ENCODE measurements at places on chromosomes 13 and 19. TPM values are rescaled to one million over a fixed set of nuclear protein-coding genes. Genes with fewer than 3 reads are reported as not detected.

GRCh38 chr13:46507981-46508380 is 45.0 kb upstream of the LRCH1 start:
- H3K27ac ChIP-seq: no peak overlapping the region
- H3K4me3 ChIP-seq: no peak overlapping the region
- H3K27me3 ChIP-seq: no peaks in the 10 kb centered on the region
- DNase-seq: no peak

- peak; percentile 25 for DNase-seq
- no peak overlapping the region for H3K4me3 ChIP-seq
- H3K36me3 ChIP-seq: peaks cover 16% of the 10 kb centered on the region
Measured at GRCh38 chr19:18869023-18869618, 26.8 kb downstream of the CERS1 start.

- H3K4me3 ChIP-seq: no peak overlapping the region
- DNase-seq: no peak
- H3K4me1 ChIP-seq: peaks cover 39% of the 10 kb centered on the region
- H3K36me3 ChIP-seq: no peaks in the 10 kb centered on the region
Measured at GRCh38 chr19:5968431-5969373, 9.2 kb downstream of the RANBP3 start.

Gene PCDH20
- 7.3 TPM for total RNA-seq

Gene RNF113B
- not detected for total RNA-seq

DNA sequence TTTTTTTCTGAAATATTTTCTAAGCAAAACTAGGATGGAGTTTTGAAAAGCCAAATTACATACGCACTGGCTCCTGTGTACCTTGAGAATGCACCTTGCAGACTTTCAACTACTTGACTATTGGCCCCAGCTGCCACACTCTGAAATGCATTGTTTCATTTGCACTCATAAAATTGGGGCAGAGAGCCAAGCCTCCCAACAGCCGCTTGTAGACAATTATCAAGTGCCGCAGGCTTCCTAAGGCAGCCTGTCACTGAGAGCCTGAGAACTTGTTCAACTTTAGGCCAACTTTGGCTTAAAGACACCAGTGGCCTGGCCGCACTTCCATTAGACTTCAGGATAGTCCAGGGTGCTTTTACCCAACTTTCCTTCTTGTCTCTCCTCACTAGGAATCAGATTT is 115.7 kb upstream of the STARD13 start:
- peaks cover 6% of the 10 kb centered on the region for H3K4me1 ChIP-seq
- no peak for DNase-seq
- no peaks in the 10 kb centered on the region for H3K36me3 ChIP-seq

Measured in cardiac muscle cell (in vitro differentiated cells and primary cell).